Right renal pelvis (tissue), 4 donors: ENCODE measurements at places on chromosomes 3 and 15. TPM values are rescaled to one million over a fixed set of nuclear protein-coding genes. Genes with fewer than 3 reads are reported as not detected.

DNA sequence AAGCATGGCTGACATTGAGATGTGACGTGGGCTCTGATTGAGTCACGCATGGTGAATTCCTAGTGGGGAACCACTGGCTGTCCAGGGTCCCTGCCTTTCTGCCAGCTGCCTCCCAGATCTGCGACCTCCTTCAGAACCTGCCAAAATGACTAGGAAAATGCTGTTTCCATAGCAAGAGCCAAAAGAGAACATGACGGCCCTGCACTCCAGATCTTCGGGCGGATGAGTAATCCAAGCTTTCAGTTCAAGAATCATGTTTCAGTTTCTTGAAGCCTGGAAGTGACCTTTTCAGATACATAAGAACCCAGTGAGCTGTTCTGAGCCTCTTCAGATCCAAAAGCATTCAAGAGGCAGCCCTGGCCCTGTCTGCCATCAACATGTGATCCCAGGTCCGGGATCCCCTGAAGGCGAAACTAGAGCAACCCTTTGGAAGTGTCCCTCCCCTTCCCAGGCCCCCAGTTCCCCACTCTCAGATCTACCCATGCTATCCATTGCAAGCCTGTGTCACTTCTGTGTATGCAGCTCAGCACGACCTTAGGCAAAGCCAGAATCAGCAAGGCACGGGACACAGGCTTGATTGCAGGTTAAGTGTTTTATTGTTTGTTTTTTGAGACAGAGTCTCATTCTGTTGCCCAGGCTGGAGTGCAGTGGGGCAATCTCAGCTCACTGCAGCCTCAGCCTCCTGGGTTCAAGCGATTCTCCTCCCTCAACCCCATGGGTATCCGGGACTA, 19.7 kb downstream of the ANKRD63 start:
- no peak for DNase-seq

BFSP2 gene
- polyA plus RNA-seq: 0.33 TPM

GRCh38 chr3:29324180-29324651, 43.3 kb downstream of the RBMS3 start:
- no peak for DNase-seq

ADCY5 gene
- polyA plus RNA-seq: 12.8 TPM

DNA sequence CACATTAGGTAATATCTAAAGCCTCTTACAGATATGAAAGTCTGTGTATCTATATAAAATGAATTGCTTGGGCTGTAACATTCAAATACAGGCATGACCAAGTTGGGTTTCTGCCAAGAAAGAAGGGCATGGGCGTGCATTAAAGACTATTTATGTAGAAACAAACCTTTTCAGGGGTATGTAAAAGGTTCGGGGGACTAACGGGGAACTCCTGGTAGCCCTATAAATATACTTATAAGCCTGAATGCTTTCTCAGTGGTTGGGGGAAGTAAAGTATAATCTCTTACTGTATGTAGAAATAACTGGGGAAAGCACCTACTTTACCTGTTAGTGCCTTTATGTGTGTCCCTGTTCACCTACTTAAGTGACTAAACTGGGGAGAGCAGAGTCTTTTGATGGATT, 154.5 kb upstream of the TBL1XR1 start:
- DNase-seq: no peak

DNA sequence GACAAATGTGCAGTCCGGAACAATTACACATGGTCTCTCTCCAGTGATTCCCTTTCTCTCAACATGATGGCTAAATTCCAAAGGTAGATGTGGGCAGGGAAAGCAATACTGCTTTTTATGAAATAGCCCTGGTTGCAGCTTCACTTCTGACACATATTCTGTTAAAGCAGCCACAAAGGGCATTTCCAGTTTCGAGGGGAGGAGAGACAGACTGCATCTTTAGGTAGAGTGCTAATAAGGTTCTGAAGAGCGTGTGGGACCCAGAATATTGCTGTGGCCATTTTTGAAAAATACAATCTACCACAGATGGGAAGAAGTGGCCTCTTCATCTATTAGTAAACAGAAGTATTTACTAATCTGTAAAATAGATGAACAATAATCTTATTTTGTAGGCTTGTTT, 139.3 kb upstream of the PEX5L start:
- no peak for DNase-seq

ATP11B gene
- 54.8 TPM for polyA plus RNA-seq

GOLGA6L7 gene
- 0.47 TPM for polyA plus RNA-seq

- DNase-seq: no peak
These were observed 310.6 kb downstream of the MAGI1 start for GRCh38 chr3:65728138-65728537.

SI gene
- polyA plus RNA-seq: not detected

GRCh38 chr15:64038878-64039610, 7.2 kb downstream of the DAPK2 start:
- no peak for DNase-seq

GRCh38 chr3:175601521-175601920, 742.4 kb downstream of the NAALADL2 start:
- no peak for DNase-seq

KBTBD8 gene
- polyA plus RNA-seq: 1.6 TPM
